ENCODE measurements at places on chromosomes 4 and X.
A peak's percentile ranks its signal among the peaks of the same experiment; 100 is the strongest.

GRCh38 chrX:38175139-38175538, 45.5 kb downstream of the SRPX start:
- DNase-seq = peak; percentile 30

DNA sequence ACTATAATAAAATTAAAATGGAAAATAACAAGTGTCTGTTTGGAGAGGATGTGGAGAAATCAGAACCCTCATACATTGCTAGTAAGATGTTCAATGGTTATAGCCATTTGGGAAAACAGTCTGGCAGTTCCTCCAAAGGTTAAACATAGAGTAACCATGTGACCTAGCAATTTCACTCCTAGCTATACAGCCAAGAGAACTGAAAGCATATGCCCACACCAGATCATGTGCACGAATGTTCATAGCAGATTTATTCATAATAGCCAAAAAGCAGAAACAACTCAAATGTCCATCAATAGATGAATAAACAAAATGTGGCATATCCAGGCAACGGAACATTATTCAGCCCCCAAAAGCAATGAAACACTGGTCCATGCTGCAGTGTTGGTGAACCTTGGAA, 9.4 kb upstream of the CCNQ start:
- DNase-seq = no peak

GRCh38 chrX:130699618-130700017, 203.4 kb downstream of the ENOX2 start:
- no peak for DNase-seq

GRCh38 chrX:124033821-124034220, 72.3 kb downstream of the STAG2 start:
- no peak for DNase-seq

DNA sequence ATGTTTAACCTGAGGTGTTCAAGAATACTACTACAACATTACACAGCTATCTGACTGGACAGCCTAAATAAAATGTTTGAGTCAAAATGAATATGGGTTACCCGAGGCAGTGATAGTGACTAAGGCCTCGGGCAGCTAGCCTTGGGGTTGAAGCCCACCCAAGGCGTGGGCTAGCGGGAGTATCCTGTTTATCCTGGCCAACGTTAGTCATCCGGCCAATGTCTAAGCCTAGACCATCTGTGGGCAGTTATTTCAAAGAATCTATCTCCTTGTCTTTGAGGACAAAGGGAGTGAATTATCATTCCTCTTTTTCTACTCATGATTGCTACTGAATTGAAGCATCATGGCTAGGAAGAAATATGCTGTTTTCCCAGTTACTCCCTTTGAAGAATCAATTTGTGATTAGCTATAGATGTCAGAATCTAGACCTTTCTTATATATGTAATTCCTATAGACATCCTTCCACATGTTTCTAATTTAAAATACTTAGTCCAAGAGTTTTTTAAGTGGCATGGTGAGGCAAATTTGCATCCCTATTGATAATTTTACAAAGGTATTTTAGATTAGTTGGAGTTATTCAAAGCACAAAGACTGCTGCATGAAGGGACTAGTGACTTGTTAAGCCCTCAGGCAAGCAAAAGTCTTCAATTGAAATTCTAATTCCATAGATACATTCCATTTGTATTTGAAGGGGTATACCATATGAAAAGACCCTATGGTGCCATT, 6.0 kb upstream of the PDGFC start:
- DNase-seq = no peak

DNA sequence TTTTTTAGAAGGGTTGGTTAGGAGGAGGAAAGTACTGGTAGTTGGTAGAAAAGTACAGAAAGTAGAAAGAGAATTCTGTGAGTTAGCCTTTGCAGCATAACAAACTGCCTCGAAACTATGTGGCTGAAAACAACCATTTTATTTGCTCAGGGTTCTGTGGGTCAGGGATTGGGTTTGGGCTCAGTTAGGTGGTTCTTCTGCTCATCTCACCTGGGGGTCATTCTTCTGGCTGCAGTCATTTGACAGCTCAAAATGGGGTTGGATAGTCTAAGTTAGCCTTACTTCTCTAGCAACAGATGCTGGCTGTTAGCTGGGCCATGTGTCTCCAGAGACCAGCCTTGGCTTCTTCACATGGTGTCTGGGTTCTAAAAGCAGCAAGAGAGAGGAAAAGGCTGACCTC, 119.4 kb downstream of the SMIM20 start:
- no peak for DNase-seq

DNA sequence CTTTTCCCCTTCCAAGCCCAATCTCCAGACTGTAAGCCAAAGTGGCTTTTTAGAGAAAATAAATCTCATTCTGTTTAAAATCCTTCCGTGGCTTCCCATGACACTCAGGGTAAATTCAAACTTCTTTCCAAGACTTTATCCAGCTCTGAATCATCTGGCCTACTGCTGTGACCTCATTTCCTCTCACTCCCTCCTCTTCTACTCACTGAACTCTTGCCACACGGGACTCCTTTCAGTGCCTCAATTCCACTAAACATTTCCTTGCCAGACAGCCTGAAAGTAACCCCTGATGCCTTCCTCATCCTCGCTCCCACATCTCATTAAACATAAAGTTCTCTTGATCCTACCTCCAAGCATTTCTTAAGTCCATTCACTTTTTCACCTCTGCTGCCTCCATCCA, 27.8 kb upstream of the RNF128 start:
- DNase-seq = no peak

Data from MM.1S (cell line).